ENCODE measurements at places on chromosomes 3 and 15. TPM values are rescaled to one million over a fixed set of nuclear protein-coding genes. Genes with fewer than 3 reads are reported as not detected.

DNA sequence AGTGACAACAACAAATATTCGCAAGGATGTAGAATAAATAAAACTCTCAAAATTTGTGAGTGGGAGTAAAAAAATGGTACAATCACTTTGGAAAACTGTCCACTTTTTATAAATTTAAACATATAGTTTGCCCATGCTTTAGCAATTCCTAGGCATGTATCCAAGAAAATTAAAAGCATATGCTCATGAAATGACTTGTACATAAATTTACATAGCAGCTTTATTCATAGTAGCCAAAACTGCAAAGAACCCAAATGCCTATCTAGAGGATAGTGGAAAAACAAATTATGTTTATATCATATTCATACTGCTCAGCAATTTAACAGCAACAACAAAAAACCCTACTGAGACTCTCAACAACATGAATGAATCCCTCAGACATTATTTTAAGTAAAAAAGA lies 363.6 kb upstream of the CCDC54 start:
- no peak for DNase-seq

DNA sequence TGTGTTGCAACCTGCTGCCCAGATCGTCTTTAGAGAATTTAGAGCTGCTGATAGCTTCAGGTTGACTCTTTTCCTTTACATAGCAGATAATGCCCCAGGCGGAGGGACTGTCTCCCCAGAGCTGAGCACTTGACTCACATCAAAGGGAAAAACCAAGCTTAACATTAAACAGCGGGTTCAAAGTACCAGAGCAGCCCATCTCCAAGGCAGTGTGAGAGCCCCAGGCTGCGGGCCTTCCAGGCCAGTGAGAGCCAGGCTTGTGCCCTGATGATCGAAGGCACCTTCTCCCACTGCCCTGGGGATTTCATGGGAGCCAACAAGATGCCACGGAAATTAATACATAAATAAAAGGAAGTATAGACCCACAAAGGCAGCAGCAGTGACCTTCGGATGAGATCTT lies 275.6 kb downstream of the XXYLT1 start:
- peak; percentile 30 for DNase-seq

GRCh38 chr3:189324538-189325138 lies 152.9 kb downstream of the TPRG1 start:
- DNase-seq, result no peak

Gene ALDH1A2
- total RNA-seq, result 29.0 TPM

Gene ITPKA
- total RNA-seq, result 0.91 TPM

DNA sequence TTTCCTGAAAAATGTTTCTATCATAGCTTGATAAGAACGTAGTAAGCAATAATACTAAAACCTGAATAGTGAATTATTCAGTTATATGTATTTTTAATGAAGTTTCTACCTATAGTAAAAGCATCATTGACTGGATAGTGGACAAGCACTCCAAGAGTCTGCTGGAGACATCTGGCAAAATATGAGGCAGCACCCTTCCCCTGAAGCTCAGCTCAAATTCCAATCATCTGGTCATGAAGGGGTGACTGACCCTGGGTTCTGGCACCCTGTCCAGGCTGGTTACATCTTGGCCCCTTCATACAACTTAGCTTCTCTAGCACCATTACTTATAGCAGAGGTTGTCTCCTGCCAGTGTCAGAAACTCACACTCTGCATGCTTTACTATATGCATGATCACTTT lies 455.4 kb downstream of the RAP2B start:
- DNase-seq, result no peak

Gene MOBP
- total RNA-seq, result not detected

Gene SAXO2
- 0.58 TPM for total RNA-seq

DNA sequence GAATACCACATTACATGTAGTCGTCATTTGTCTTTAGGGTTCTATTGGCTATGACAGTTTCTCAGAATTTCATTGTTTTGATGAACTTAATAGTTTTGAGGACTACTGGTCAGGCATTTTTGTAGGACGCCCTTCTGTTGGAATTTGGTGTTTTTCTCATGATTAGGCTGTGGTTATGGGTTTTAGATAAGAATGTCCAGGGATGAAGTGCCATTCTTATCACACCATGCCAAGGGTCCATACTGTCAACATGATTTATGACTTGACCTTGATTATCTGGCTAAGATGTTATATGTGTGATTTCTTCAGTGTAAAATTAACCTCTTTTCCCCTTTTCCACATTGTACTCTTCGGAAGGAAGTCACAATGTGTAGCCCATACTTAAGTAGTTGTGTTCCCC lies 135.3 kb downstream of the DIPK2A start:
- no peak for DNase-seq

Gene CASR
- 0.30 TPM for total RNA-seq

DNA sequence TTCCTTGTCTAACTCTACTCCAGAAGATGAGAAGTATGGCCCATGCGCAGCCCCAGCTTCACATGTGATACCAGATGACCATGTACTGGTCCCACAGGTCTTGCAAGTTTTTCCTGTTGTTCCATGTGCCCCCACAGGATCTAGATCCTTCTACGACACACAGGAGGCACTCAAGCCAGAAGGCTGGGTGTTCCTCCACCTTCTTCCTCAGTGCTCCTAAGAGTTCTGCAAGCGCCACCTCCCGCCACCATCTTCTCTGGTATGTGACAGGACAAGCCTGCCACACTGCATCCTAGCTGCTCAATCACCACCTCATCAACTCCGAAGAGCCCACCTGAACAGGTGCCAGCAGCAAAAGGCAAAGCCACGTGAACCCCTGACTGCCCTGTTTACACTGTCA lies 43.1 kb downstream of the XXYLT1 start:
- peak; percentile 39 for DNase-seq

DNA sequence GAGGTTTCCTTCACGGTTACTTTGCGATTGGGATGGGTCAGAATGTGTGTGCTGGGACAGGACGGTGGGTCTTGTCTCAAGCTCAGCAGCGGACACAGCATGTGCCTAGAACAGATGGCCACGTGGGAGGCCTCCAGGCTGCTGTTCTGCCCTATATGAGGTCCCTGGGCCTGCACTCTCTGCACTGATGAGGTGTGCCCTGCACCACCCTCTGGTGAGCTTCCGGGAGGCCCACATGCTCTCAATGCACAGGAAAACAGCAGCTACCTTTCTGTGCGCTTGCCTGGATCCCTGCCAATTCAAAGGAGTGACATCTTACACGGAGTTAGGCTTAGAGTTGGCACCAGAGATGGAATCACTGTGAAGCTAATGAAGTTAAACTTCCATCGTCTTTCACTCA lies 59.8 kb downstream of the BOC start:
- DNase-seq, result no peak

GRCh38 chr3:120678331-120678947 lies 3.6 kb downstream of the HGD start:
- peak; percentile 84 for DNase-seq

Gene PIERCE2
- total RNA-seq, result 0.60 TPM

Gene GPR149
- total RNA-seq, result not detected

Gene CCR3
- not detected for total RNA-seq

Gene FAIM
- total RNA-seq, result 3.5 TPM

Gene CYP1A2
- total RNA-seq, result 120 TPM

Gene CA12
- total RNA-seq, result 0.28 TPM

DNA sequence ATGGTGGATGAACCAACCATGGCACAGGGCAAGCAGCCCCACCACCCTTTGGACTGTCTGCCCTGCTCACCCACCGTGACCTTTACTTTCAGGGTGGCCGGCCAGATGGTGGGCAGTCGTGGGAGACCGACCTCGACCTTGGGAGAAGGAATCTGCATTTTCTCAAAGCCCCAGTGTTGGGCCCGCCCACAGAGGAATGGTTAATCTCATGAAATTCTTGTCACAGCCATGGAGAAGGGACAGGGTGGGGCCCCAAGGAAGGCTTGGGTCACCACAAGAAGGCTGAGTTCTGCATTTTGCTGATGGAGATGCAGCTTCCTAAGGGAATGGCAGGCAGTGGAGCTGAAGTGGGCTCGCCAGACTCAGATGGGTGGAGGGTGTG lies 2.9 kb downstream of the PLXND1 start:
- DNase-seq, result no peak

DNA sequence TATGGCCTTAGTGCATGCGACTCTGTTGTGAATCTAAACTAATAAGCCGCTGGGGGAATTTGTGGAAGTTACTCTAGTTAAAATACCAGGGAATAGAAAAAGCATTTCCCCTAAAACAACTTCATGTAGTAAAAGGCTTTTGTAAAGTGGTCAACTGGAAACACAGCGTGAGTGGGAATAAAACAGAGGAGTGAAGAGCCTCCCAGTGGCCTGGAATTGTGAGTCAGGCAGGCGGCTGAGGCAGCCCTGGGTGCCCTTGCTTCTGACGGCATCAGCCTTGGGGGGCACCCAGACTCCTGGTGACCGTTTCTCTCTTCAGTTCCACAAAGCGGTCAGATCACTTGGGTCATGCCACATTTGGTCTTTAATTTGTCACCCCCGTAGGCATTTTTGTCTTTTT lies 108.4 kb downstream of the GHSR start:
- no peak for DNase-seq

Gene HCLS1
- 15.4 TPM for total RNA-seq

GRCh38 chr3:152557302-152557999 lies 277.5 kb upstream of the P2RY1 start:
- no peak for DNase-seq

DNA sequence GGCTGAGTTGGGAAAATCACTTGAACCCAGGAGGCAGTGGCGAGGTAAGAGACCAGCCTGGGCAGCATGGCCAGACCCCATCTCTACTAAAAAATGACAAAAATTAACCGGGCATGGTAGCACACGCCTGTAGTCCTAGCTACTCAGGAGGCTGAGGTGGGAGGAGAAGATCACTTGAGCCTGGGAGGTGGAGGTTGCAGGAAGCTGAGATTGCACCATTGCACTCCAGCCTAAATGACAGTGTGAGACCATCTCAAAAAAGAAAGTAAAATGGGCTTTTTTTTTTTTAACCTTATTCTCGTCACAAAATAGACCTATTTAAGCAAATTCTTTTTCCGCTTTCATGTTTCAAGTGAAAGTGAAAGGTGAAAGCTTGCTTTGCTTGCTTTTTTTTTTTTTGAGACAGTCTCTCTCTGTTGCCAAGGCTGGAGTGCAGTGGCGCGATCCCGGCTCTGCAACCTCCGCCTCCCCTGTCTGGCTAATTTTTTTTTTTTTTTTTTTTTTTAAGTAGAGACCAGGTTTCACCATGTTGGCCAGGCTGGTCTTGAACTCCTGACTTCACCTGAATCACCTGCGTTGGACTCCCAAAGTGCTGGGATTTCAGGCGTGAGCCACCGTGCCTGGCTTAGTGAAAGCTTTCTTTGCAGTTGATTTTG lies 3.6 kb downstream of the PDIA3 start:
- no peak for DNase-seq

DNA sequence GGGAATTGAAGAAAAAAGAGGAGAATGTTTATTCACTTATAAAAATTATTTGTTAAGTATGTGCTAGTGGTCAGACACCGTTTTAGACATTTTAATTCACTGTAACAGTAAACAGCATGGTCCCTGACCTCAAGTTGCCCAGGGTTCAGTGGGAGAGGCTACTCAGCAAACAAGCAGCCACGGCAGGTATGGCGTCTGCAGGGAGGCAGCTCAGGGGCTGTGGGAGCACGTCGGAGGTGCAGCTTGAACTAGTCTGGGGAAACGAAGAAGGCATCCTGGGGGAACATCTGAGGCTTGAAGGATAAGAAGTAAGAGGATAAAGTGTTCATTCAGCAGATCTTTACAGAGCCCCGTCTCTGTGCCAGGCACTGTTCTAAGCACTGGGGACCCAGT lies 66.0 kb downstream of the CRTC3 start:
- DNase-seq, result peak; percentile 48

Gene RPL39L
- total RNA-seq, result 1.5 TPM
